ENCODE measurements at places on chromosomes 5 and 9.

DNA sequence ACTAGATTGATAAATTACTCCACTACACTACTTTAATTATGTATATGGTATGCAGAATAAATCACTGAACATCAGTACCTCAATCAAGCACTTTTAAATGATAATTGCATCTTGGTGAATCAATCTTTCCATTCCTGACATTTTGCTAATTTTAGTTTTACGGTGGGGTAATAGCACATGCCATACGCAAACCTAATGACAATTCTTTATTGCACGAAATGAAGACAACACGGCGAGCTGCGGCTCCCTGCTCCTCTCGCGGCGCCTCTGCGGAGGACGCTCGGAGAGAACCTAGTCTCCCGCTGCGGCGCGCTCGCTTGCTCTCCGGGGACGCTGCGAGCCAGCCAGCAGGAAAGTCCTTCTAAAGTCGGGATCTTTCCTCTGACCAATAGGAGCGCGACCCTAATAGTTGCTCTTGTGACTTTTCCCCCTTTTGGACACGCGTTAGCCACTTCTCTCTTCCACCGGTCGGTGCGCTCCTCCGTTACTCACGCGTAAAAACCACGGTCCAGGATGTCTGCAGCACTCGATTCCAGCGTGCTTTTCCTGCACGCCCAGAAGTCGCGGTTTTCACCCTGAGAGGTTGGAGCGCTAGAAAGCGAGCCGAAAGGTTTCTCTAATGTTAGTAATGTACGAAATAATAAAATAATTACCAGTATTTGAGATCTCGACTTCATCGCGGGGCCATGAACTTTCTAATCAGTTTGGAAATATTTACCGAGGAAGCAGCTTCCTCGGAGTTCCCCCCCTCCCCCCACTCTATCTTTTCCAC is 1.0 kb upstream of the MEF2C start:
- peak; percentile 60 for DNase-seq

GRCh38 chr5:136012041-136012804 is 16.6 kb upstream of the TGFBI start:
- peak; percentile 73 for DNase-seq

GRCh38 chr5:151568036-151568435 is 23.1 kb downstream of the FAT2 start:
- DNase-seq = no peak

DNA sequence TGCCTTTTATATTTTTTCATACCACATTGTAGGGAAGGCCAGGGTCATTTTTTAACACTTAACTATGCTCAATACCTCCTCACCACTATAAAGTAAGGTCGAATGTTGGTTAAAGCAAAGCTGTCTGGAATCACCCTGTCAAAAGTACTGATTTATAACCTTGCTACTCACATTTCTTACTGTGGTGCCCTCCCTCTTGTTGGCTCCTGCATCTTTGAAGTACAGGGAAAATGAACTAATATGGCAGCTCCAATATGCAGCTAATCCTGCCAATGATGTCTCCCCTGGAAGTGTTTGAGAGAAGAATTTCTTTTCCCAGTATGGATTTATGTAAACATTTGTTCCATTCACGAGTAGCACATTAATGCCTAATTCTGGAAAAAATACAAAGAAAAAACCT is 108.4 kb upstream of the RPS23 start:
- DNase-seq = no peak

GRCh38 chr5:128782446-128782845 is 182.8 kb upstream of the SLC27A6 start:
- DNase-seq = peak; percentile 77

DNA sequence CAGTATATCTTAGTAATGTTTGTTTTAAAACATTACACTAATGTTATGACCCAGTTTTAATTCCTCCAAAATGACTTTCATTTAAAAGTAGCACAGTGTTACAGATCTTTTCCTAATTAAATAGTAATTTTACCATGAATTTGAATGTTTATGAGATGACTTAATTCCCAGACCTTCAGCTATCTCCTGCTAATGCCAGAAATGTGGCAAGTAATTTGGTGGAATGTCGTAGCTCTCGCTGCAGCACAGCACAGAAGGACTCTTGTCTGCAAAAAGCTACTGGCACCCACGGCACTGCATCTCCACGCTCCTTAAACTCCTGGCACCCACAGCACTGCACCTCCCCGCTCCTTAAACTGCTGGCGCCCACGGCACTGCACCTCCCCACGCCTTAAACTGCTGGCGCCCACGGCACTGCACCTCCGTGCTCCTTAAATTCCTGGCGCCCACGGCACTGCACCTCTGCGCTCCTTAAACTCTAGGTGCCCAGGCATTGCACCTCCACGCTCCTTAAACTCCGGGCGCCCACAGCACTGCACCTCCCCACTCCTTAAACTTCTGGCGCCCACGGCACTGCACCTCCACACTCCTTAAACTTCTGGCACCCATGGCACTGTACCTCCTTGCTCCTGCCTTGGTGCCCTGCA is 163.1 kb downstream of the CDK5RAP2 start:
- peak; percentile 32 for DNase-seq

DNA sequence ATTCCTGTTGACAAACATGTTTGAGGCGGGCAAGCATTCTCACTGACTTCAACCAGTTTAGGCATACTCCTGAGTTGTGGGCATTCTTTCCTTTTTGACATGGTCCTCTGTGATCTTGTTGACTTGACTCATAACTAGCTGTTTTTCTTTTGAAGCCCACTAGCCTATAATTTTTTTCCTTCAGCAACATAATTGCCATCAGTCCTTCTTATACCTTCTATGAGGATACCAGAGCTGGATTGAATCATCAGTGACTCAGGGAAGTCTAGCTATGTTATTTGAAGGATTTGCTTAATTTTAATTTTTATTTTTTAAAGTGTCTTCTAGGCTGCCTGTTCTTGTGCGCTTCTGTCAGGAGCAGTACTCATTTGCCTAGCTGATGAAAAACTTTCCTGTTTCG is 259.5 kb downstream of the NR3C1 start:
- peak; percentile 73 for DNase-seq

GRCh38 chr5:175840050-175840841 is 31.1 kb upstream of the CPLX2 start:
- no peak for DNase-seq

DNA sequence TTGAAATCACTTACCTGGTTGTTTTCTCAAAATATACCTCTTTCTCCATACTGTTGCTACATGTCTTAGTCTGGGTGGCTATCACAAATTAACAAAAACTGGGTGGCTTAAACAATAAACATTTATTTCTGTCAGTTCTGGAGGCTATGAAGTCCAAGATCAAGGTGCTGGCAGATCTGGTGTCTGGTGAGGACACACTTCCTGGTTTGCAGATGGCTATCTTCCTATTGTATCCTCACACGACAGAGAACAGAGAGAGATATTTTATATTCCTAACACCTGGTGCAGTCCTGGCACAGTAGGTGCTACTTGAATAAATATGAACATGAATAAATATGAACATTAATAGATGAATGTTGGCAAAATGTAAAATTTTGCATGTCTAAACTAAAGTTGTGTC is 164.3 kb upstream of the ACOT12 start:
- DNase-seq = no peak

- no peak for DNase-seq
Measured at GRCh38 chr5:171771856-171772255, 13.8 kb upstream of the SMIM23 start.

DNA sequence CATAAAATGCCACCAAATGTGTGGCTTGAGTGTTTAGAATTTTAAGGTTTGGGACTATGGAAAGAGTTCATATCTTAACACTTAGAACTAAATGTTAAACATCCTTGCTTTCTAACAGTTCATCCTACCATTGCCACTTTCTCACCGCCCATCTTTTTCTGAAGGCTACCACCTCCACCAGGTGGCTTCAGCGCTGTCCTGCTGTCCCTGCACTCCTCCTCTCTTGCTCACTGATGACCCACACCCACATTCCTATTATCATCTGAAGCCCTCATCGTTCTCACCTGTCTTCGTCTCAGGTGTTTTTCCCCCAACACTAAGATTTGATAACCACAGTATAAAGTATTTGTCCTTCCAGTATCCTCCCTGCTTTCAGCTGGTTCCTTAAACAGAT is 7.4 kb downstream of the MEGF10 start:
- no peak for DNase-seq

DNA sequence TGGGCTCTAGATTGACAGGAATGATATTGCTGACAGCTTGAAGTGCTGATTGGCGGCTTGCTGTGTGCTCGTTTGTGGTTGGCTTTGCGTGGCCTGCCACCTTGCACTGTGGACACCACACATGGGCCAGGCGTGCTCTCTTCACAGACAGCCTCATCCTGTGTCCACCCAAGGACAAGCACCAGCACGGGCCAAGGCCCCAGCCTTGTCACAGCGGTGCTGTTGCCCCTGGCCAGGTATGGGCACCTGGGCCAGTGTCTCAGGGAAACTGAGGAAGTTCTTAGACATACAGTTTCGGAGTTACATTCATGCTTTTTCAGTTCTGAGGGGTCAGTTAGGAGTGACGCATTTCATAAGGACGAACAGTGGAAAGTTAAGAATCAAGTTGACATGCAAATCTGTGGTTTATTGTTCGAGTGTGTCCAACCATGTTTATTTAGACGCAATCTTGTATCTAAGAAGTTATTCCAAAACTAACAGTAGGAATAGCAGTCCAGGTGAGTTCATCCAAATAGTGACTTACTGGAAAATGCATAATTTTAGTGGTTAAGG is 125.9 kb downstream of the EHMT1 start:
- no peak for DNase-seq

GRCh38 chr5:5755888-5756287 is 333.4 kb downstream of the ICE1 start:
- DNase-seq = no peak

GRCh38 chr5:155167736-155168135 is 154.2 kb downstream of the KIF4B start:
- no peak for DNase-seq

- no peak for DNase-seq
Measured at GRCh38 chr9:137520614-137521404, 29.4 kb downstream of the PNPLA7 start.

DNA sequence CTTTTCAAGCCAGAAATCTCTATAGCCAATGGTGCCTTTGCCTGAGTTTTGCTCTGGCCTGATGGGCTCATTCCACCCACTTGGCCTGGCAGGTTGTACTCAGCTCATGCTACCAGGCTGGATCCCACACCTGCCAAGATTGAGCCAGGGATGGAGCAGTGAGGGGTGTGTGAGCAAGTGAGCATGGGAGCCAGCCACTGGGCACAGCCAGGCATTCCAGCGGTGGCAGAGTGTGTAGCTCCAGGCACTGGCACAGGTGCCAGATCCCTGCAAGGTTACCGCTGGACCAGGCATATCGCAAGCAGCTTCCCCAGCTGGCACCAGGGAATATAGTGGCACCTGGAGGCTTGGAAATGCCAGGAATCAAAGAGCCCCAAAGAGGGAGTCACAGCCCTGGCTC is 2395.6 kb upstream of the C9orf72 start:
- DNase-seq = no peak

DNA sequence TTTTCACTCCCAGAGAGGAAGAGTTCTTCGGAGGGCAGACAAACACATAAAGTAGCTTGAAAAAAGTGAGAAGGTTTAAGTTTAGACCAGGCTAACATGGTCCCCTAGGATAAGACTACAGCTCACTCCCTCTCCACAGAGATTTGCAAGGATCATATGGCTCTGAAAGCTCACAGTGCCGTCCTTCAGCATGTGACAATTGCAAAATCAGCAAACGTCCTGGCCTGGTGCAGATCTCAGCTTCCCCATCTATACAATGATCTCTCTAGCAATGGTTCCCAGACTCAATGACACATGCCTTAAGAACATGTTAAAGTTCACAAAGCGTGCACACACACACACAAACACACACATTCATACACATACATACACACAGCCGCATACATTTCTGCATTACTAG is 327.6 kb downstream of the ACTL7B start:
- DNase-seq = no peak

GRCh38 chr5:93598091-93599000 is 15.3 kb downstream of the NR2F1 start:
- DNase-seq = no peak

DNA sequence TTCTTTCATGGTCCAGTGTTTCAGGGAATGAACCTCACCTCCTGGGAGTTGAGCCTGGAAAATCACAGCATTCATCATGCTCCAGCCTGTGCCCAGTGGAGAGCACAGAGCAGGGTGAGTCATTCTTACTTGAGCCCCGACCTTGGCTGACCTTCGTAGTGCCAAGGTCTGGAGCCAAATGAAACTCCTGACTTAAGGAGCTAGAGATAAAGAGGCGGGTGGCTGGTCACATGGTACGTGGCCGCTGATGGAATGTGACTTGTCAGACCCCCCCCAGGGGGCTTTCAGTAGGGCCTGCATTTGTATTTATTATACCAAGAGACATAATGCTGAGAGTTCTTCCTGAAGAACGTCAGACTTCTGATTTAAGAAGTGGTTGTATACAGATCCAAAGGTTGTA is 15.0 kb upstream of the PIP5K1B start:
- DNase-seq = no peak

DNA sequence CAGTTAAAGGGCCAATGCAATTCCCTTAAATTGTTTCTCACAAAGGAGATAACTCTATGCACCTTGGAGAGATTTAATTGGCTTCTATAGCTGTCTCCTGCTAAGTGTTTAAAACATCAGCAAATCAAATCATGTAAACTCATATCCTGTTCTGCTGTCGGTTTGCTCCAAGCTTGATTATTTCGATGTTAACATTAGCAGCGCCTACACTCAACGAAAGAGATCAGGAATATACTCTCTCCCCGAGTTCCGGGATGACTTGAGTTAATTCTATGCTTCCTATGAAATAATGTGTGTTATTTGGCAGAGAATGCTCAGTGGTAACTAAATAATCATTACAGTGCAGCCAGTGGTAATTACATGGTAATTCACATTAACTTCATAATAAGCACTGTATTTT is 338.6 kb downstream of the EBF1 start:
- no peak for DNase-seq

GRCh38 chr9:92638621-92639101 is 31.3 kb downstream of the IPPK start:
- no peak for DNase-seq

DNA sequence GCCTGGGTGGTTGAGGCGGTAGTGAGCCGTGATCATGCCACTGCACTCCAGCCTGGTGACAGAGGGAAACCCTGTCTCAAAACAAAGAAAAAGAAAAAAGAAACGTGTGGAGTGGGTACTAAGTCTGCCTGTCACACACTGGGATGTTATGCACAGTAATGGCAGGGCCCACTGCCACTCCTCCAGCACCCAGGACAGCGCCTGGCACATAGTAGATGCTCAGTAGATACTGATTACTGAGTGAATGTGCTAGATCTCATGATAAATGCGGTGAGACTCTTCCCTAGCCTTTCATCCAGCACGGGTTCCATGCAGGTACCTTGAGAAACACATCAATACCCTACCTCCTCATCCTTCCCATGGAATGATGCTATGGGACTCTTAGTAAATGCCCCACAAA is 87.4 kb upstream of the HSPA9 start:
- no peak for DNase-seq

DNA sequence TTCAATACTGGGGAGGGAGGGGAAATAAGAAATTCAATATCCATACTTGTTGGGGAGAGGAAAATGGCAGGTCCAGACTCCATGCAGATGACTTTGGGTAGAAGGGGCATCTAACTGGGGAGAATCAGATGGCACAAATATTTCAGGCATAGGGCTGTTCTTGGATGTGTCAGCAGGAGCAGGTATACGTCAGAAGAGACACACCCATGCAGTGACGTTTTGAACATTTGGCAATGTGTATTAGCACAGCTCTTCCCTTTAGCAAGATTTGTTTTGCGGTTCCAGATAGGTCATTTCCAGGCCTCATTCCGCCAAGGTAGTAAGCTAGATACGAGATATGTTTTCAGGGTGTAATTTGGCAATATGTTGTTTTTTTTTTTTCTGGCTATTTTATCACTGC is 187.2 kb upstream of the CDH10 start:
- DNase-seq = no peak

Measured in fibroblast of skin of right quadriceps (primary cell).